ENCODE measurements at places on chromosomes 2 and 18.

- DNase-seq, result no peak
Observed at GRCh38 chr2:39492095-39492590, 55.1 kb upstream of the MAP4K3 start.

- DNase-seq, result no peak
Observed at GRCh38 chr2:22134421-22134820, 1010.7 kb downstream of the TDRD15 start.

DNA sequence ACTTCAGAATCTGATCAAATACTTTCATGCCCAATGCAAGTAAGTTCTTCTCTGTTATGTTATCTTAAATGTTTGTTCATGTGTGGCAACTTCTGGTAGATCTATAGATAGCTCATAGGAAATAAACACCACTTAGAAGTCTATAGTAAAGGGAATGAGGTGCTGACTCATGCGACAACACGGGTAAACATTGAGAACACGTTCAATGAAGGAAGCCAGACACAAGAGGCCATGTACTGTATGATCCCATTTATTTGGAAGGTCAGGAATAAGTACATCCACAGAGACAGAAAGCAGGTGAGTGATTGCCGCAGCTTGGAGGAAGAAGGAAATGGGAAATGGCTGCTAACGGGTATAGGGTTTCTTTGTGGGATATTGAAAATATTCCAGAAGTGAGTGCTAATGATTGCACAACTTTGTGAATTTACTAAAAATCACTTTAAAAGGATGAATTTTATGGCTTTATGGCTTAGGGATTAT is 95.4 kb downstream of the ITGB1BP1 start:
- DNase-seq, result no peak

GRCh38 chr2:62140426-62141141 is 55.3 kb upstream of the B3GNT2 start:
- DNase-seq, result no peak

GRCh38 chr2:30566631-30567030 is 119.6 kb downstream of the LCLAT1 start:
- no peak for DNase-seq

- no peak for DNase-seq
Observed at GRCh38 chr18:70415823-70416488, 127.1 kb downstream of the SOCS6 start.

DNA sequence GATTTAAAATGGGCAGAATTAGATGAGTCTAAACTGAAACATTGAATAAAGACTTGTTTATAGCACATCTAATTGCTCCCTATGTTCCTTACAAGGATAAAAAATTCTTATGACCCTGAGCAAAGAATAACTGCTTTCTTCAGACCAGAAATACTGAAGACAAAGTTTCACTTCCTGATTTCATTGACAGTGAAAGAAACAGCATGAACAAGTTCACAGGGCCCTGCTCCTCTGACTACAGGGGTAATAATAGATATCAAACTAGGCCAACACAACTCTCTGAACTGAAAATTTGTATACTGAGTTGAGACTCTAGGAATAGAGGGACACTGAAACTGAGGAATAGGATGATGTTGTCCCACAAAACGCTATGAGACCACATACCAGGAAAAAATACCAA is 1383.3 kb upstream of the CDH2 start:
- DNase-seq, result no peak

GRCh38 chr2:190961918-190962487 is 52.0 kb downstream of the STAT1 start:
- DNase-seq, result no peak

GRCh38 chr2:196248467-196249094 is 77.2 kb upstream of the STK17B start:
- no peak for DNase-seq

DNA sequence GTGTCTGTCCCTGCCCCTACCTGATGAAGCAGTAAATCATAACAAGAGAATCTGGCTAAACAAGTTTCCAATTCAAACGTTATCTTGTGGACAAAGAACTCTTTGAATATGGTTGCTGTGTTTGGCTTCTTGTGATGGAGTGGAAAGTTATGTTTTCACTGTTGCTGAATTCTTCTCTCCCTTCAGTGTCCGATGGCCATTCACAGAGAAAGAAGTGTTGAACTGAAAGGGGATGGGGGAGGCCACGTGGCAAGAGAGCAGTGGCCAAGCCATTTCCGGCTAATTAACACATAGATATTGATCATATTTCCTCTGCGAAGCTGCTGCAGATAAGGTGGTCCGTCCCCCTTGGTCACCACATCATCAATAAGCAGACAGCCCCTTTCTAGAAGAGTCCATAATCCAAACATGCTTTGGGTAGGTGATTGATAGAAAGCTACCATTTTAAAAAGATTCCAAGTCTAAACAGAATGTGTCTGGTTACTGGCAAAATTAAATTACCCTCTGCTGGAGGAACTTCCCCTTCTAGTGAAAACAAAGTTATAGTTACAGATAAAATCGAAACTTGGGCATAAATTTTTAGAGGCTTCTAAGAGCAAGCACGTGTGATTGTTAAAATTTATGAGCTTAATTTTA is 36.9 kb upstream of the FZD7 start:
- DNase-seq, result no peak

- DNase-seq, result no peak
Observed at GRCh38 chr2:74304332-74305148, 38.7 kb downstream of the SLC4A5 start.

- DNase-seq, result no peak
Observed at GRCh38 chr18:34772887-34773286, 62.8 kb downstream of the DTNA start.

DNA sequence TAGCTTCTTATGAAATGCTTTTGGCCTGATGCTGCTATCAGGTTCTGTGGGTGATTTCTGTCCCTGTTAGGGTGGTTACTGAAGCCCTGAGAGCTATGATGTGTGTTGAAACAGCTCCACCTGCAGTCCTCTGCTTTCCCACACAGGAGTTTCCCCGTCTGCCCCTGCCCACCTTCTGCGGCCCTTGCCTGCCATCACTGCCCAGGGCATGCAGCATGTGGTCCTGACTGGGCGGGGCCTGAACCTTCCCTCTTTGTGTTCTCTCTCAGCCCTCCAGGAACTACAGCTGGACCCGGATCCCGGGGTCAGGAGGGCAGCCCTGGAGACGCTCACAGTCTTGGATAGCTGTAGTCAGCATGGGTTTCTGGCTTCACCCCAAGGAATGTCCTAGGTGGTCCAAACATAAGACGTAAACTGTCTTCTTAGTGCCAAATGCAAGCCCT is 21.4 kb downstream of the HJURP start:
- no peak for DNase-seq

GRCh38 chr2:66431846-66432587 is 2.9 kb upstream of the MEIS1 start:
- no peak for DNase-seq

- DNase-seq, result no peak
Observed at GRCh38 chr2:102758439-102758838, 3.4 kb upstream of the TMEM182 start.

GRCh38 chr2:223217373-223217772 is 165.4 kb downstream of the KCNE4 start:
- no peak for DNase-seq

DNA sequence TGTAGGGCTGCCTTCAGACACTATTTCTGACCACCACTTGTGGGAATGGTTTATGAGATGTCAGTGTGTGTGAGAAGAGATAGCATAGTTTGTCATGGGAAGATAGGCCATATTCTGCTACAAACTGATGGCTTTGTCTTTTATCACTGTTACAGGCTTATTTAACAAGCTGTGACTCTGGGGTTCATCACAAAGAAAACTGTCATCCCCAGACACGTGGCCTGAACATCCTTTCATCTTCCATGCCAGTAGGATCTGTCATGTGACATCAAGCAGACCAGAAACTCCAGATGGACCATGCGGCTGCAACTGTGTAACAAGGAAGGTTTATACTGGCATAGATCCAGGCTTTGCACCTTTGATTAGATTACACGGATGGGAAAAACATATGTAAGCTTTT is 128.6 kb upstream of the KCNH7 start:
- no peak for DNase-seq

- no peak for DNase-seq
Observed at GRCh38 chr2:155600296-155600695, 732.2 kb downstream of the NR4A2 start.

GRCh38 chr18:79730804-79731203 is 51.2 kb downstream of the CTDP1 start:
- no peak for DNase-seq

- no peak for DNase-seq
Observed at GRCh38 chr2:181573140-181573736, 83.7 kb downstream of the CERKL start.

GRCh38 chr2:8234253-8234652 is 447.6 kb upstream of the ID2 start:
- no peak for DNase-seq

- no peak for DNase-seq
Observed at GRCh38 chr18:58078889-58079573, 35.0 kb downstream of the NEDD4L start.

DNA sequence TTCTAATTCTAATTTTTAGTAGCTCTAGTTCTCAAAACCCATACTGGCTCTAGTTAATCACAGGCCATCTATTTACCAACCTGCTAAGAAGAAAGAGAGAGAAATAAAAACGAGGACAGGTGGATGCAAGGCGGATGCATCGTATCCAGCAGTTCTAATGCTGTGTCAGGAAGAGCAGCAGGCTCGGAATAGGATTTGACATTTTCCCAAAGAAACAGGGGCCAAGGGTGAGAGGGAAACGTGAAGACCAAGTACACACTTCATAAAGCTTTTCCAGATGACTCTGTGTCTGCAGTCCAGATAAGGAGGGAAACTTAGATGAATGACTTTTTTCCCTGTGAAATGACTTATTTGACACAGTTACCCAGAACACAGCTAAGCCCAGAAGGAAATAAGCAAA is 117.5 kb downstream of the ESCO1 start:
- no peak for DNase-seq

DNA sequence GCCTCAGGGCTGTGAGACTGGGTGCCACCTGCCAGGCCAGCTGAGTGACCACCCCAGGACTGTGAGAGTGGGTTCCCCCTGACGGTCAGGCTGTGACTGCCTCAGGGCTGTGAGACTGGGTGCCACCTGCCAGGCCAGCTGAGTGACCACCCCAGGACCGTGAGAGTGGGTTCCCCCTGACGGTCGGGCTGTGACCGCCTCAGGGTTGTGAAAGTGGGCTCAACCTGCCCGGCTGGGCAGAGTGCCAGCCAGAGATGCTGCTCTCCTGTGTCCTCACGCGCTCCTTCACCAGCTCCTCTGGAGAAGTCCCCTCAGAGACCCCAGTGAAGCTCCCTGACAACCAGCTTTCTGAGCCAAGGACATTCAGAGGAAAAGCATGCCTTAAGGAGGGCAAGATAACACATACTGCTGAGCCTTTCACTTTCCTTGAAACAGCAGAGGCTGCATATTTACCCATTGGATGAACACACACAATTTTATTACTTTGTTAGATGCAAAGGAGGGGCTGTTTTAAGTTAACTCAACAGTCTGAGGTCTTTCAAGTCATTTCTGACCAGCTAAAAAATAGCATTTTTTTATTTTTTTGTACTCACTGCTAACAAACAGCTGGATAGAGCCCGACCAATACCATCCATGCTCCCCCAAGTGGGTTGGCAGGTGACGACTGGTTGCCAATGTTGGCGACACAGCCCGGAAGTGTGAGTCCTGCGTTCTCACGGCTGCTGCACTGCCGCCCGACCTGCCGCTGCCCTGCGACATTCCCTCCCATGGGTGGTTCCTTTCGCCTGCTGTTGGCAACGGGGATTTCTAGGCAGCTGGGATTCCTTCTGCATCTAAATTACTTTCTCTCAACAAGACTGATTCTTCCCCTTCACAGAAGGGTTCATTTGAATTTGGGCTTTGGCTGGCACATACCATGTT is 70.7 kb downstream of the NDUFA10 start:
- DNase-seq, result no peak

DNA sequence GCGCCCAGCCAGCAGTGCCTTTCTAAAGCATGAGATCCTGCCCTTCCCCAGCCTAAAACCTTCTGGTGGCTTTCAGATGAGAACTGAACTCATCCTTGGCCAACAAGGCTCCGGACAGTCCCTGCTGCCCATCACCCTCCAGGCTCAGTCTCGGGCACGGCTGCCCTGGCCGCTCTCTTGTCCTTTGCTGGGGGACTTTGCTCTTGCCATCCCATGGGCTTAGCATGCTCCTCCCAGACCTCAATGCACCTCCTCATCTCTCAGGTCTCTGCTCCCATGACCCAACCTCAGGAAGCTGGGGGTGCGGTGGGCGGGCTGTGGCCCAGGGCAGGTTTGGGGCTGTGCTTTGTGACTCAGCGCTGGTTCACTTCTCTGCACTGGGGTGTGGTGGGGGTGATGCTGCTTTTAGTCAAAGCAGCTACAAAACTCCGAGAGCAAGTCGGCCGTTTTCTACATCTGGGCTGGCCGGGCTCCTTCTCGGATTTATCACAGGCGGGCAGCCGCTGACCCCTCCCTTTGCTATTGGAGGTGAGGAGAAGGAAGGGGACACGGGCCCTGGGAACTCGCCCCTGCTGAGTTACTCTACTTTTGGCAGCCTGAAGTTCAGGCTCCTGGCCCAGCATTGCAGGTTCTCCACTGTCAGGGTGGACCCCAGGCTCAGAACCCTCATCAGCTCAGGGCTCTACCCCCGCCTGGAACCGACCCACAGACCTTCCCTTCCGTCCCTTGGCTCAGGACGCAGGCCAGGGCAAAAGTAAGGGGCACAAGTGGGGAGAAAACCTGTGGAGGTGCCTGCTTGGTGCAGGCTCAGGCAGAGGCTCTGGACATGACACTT is 90.6 kb upstream of the TAF1B start:
- DNase-seq, result peak; percentile 72

DNA sequence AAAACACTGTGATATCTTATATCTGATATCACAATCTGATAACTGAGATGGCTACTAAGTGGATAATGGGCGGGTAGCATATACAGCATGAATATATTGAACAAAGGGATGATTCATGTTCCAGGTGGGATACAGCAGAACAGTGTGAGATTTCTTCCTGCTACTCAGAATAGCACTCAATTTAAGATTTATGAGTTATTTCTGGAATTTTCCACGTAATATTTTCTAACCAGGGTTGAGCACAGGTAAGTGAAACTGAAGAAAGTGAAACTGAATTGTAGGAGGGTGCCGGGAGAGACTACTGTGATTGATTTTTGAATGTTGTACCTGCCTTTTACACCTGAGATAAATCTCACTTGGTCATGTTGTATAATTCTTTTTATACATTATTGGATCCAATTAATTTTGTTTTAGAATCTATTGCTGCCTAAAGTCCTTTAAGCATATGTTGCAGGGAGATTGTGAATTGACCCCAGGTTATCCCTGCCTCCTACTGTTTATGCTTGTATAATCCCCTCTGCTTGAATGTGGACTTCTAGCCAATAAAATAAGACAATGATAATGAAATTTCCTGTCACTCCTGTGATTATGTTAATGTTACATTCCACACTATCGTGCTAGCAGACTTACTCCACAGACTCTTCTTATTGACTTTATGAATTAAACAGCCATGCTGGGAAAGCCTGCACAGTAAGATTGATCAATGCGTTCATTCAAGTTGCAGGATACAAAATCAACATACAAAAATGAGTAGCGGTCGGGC is 67.6 kb upstream of the RBBP8 start:
- DNase-seq, result no peak

All from stimulated activated CD8-positive, alpha-beta memory T cell treated with anti-CD3 and anti-CD28 coated beads, Interleukin-2, amount 100 ng/mL, for 1 hour (primary cell).